ENCODE measurements at places on chromosomes 5 and 9.

GRCh38 chr5:149166128-149166527, 24.8 kb downstream of the ABLIM3 start:
- DNase-seq, result no peak

GRCh38 chr9:28435456-28435855, 862.2 kb upstream of the C9orf72 start:
- no peak for DNase-seq

GRCh38 chr5:149418910-149419531, 39.9 kb upstream of the IL17B start:
- no peak for DNase-seq

DNA sequence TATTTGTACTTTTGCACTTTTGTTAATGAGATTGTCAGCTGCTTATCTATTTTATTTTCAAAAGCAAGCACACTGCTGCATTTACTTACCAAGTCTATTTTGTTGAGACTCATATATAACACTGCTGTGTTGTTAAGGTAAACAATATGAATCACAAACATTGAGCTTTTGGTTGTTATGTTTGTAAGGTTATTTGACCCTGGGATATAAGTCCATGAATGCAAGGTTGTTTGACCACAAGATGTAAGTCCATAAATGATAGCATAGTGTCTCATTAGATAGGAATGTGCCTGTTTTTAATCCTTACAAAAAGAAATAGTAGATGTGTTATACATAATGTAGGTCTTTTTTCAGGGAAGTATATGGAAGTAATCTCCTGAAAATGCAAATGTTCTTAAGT, 845.9 kb downstream of the CDH9 start:
- no peak for DNase-seq

DNA sequence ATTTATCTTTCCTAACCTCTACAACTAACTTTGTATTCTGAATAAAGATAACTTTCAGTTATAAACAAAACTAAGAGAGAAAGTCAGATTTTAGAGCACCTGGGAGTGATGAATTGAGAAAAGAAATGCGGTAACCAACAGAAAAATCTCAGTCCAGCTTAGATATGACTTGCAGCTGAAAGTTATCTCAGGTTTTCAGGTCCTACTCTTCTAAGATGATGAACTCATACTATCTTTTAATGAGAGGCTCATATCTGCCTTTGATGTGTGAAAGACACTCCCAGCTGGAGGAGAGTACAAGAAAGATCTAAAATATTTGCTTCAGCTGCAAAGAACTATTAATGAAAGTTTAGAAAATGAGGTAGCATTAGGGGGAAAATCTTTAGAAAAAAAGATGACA, 190.5 kb downstream of the DENND1A start:
- no peak for DNase-seq

DNA sequence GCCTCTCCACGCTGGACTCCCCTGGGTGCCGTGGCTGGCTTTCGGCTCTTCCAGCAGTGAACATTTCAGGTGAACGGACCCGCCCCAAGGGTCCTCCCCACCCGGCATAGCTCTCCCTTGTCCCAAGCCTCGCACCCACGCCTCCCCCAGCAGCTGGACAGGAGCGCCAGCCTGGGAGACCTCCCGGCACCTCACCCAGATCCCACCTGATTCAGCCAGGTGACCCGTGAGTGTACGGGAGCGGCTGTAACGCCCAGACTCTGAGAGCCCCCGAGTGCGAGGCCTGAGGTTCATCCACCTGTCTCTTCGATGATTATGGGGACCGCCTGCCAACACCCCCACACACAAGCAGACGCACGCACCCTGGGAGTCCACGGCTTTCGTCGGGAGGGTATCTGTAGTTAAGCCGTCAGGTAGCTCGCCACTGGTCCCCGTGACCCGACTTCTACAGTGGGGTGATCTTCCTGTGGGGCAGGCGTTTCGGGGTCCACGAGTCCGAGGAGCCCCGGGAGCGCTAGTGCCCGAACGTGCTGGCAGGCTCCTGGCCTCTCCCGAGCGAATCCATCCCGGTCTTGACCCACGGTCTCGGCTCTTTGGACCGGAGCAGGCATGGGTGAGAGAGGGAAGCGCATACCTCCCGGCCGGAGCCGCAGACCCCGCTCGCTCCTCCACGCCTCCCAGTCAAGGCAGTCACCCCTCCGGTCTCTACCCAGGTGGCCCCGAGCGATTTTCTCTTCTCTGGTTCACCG, 14.9 kb downstream of the TRIM7 start:
- no peak for DNase-seq

- DNase-seq, result no peak
Observed at GRCh38 chr5:132481596-132482211, 8.9 kb downstream of the IRF1 start.

Measured in smooth muscle cell of the brain vasculature (primary cell).